ENCODE measurements at places on chromosomes 6 and 20. TPM values are rescaled to one million over a fixed set of nuclear protein-coding genes. Genes with fewer than 3 reads are reported as not detected.

Gene AVP
- total RNA-seq = not detected

Gene KHDRBS2
- not detected for total RNA-seq

Gene BPI
- total RNA-seq = not detected

Gene PLA2G7
- not detected for total RNA-seq

Gene SAPCD1
- total RNA-seq = 0.67 TPM

Gene EFCAB8
- total RNA-seq = not detected

Gene B3GALT4
- total RNA-seq = 5.6 TPM

Gene TTPAL
- total RNA-seq = 4.5 TPM

Gene SLC12A5
- under 0.01 TPM for total RNA-seq

Gene SOX18
- 25.2 TPM for total RNA-seq

Gene SCRT2
- not detected for total RNA-seq

Gene SNAP91
- not detected for total RNA-seq

Gene MTCH1
- total RNA-seq = 266 TPM

Gene TRIM15
- not detected for total RNA-seq

Data from mammary microvascular endothelial cell (primary cell).